A549 (cell line): ENCODE measurements at places on chromosomes 16 and 17. TPM values are rescaled to one million over a fixed set of nuclear protein-coding genes. Genes with fewer than 3 reads are reported as not detected.
A peak's percentile ranks its signal among the peaks of the same experiment; 100 is the strongest.

DNA sequence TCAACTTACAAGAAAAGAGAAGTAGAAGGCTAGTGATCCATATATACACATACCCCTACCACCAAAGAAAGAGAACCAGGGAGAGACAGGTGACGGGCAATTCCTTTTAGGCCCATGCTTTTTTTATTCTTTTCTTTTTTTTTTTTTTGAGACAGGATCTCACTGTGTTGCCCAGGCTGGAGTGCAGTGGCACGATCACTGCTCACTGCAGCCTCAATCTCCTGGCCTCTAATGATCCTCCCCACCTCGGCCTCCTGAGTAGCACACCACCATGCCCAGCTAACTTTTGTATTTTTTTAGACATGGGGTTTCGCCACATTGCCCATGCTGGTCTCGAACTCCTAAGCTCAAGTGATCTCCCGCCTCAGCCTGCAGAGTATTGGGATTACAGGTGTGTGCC lies 4.8 kb downstream of the HSPB9 start:
- DNase-seq: no peak

GRCh38 chr17:64216338-64217248 lies 46.5 kb downstream of the TEX2 start:
- DNase-seq: no peak

The SMPD3 gene
- 0.12 to 0.24 TPM (median 0.13 TPM) in 3 replicates for polyA plus RNA-seq

The MT1H gene
- polyA plus RNA-seq: not detected in 3 replicates

The C1QTNF1 gene
- 26.1 to 27.8 TPM (median 27.3 TPM) in 3 replicates for polyA plus RNA-seq

The NPIPB9 gene
- 1.7 to 2.5 TPM (median 2.1 TPM) in 3 replicates for polyA plus RNA-seq

DNA sequence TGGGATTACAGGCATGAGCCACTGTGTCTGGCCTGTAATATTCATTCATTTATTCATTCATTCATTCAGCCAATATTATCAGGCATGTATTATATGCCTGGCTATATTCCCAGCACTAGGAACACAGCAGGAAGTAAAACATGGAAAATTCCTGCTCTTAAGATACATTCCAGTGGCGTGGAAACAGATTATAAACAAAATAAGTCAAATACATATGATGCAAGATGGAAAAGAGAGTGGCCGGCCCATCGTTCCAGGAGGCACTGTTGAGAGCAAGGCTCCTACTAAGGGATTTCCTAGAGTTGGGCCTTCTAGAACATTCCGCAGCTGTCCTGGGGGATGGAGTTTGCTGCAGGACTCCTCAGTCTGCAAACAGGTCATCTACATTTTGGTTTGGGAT lies 17.7 kb downstream of the ADCY9 start:
- DNase-seq: peak; percentile 67

The DRC3 gene
- polyA plus RNA-seq: 1.9 to 2.9 TPM (median 2.2 TPM) in 3 replicates
